Activated naive CD4-positive, alpha-beta T cell treated with anti-CD3 and anti-CD28 coated beads, Interleukin-2, amount 50 U/mL, for 72 hours (primary cell): ENCODE measurements at places on chromosomes 7 and 10. TPM values are rescaled to one million over a fixed set of nuclear protein-coding genes. Genes with fewer than 3 reads are reported as not detected.

The SH2D4B gene
- total RNA-seq, result not detected

The SPDYE2 gene
- not detected for total RNA-seq

GRCh38 chr10:103910442-103911012, 7.5 kb downstream of the STN1 start:
- no peak for DNase-seq

DNA sequence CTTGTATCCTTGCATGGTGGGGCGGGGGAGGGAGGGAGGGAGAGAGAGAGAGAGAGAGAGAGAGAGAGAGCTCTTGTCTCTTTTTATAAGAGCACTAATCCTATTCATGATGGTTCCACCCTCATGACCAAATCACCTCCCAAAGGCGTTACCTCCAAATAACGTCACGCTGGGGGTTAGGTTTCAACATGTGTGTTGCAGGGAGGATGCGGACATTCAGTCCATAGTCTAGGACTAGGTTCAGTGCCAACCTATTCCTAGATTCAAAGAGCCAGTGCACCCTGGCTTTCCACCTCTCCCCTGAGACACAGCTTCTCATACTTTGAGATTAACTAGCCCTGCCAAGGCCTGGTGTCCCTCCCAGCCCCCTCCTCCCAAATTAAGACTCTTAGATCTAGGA, 123.0 kb downstream of the GRK5 start:
- DNase-seq, result no peak

DNA sequence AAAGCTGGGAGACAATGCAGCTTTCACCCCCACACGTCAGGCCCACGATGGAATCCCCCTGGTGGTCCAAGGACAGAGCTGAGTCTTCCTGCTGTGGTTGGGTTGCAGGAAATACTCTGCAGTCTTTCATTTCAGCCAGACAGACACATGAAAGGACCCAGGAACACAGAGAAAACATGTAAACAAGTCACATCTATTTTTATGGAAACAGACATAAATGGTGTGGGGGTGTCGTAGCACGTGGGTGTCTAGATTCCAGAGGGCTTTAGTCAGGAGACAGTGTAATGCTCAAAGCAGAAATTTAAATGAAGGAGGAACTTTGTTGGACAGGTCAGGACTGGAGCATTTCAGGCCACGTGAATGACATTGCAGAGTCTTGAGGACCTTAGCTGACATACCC, 444.6 kb downstream of the SUGCT start:
- no peak for DNase-seq
